Activated CD4-positive, alpha-beta T cell treated with anti-CD3 and anti-CD28 coated beads, Interleukin-2, amount 50 U/mL, for 48 hours (primary cell): ENCODE measurements at places on chromosomes 12 and 14.

DNA sequence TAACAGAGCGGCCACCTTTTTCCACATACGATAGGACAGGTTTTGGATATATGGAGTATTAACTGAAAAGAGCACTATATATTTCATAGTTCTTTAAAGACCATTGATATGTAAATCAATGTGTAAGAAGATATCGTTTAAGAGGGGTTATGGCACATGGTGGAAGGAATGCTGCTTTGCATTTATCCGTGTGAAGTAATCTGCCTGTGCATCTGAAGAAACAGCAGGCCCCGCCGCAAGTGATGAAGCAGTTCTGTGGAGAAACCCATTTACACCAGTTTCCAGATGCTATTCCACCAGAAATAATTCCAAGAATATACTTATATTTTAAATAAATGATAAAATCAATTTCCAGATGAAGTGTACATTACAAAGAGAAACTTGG lies 72.4 kb downstream of the BICD1 start:
- no peak for DNase-seq

DNA sequence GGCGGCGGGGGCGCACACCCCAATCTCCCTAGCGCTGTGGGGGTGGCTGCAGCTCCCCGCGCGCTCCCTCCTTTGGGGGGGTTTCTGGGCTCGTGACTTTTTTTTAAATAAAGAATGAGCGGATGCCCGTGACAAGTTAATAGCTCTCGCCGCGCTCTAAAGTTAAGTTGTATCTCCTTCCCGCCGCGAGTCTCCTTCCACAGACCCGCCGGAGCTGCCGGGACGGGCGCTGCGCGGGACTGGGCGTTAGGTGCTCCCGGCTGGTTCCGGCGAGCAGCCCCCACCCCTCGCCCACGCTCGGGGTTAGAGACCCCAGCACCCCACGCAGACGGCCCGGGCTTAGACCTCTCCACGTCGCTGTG lies 82.6 kb upstream of the HMGA2 start:
- DNase-seq: no peak

- peak; percentile 58 for DNase-seq
These were observed 1318.4 kb downstream of the TMEM121 start for GRCh38 chr14:106844608-106845285.

GRCh38 chr14:50524060-50524459 lies 8.3 kb downstream of the MAP4K5 start:
- DNase-seq: no peak

GRCh38 chr12:109586385-109587296 lies 13.0 kb downstream of the MVK start:
- DNase-seq: no peak
